ENCODE measurements at places on chromosomes 13 and 19.

- DNase-seq = no peak
Observed at GRCh38 chr19:45539459-45539858, 32.2 kb downstream of the VASP start.

DNA sequence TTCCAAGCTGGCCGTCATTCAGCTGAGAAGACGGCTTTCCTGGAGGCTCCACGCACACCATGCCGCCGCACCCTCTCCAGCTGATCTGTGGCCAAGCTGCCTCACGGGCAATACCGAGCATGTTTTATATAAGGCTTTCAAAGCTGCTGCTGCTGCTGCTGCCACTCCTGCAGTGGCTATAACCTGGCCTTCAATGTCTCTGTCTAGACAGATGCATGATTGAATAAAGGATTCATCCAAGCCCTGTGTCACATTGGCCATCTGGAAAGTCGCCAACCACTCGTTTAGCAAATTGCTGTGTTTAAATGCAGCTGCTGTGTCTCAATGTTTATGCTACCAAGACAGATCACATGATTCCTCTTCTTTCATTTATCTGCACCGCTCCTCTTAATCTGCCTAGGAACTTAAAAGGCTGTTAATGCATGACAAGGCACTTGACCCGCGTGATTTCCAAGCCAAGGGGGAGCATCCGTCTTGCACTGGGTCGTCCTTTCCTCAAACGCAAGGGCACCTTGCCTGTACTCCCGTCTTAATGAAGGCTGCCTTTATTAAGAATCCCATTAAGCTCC lies 114.3 kb downstream of the TEX26 start:
- DNase-seq = peak; percentile 41

DNA sequence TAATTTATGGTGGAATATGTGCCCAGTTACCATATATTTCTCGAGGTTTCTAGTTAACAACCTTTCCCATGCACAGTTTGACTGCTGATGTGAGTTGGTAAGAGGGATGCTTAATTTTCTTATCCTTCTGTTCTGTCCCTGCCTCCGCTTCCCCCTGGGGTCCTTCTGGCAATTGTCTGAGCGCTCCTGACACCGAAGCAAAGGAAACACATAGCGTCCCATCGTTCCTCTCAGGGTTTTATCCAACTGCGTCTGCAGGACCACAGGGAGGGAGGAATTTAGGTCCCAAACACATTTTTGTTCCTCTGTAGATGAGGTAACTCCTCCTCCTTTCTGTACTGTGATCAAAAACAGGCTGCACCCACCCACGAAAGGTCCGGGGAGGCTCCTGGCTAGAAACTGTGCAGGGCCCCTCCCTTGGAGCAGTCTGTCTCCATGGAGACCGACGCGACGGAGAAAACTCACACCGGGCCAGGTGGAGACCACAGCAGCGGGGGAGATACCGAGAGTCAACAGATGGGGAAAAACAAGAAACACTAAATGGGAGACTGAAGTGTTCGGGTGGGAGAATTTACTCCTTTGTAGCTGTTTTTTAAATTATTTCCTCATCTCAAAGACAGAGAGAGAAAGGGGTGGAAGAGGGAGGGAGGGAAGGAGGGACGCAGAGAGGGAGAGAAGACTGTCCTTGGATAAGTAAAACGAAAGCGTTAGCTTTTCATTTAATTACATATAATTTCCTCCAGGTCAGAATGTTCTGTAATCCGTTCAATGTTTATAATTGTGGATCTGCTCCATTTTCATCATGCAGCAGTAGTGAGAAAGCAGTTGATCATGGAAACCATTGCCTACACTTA lies 191.8 kb upstream of the NBEA start:
- no peak for DNase-seq

DNA sequence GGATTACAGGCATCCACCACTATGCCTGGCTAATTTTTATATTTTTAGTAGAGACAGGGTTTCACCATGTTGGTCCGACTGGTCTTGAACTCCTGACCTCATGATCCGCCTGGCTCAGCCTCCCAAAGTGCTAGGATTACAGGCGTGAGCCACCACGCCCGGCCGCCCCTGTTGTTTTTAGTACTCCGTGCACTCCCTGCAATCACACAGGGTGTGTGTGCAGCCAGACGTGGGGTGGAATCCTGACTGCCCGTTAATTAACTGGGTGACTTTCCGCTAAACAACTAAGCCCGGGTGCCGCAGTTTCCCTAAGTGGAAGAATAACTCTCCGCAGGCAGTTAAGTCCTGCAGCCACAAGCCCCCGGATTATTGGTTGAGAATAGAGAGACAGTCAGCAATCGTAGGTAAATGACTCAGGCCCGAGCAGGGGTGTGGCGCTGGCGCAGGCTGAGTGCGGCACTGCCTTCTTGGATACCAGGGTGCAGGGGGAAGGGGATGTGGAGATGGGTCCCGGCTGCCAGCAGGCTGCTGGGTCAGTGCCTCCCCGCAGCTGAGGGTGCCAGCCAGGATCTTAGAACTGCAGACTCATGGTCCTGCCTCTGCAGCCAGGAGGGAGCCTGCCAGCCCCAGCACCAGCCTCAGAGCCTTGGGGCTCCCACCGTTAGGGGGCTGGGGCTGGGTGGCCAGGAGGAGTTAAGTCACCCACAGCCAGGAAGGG lies 6.1 kb upstream of the FXYD3 start:
- peak; percentile 65 for DNase-seq

GRCh38 chr13:52845766-52846566 lies 2.5 kb downstream of the PCDH8 start:
- no peak for DNase-seq

DNA sequence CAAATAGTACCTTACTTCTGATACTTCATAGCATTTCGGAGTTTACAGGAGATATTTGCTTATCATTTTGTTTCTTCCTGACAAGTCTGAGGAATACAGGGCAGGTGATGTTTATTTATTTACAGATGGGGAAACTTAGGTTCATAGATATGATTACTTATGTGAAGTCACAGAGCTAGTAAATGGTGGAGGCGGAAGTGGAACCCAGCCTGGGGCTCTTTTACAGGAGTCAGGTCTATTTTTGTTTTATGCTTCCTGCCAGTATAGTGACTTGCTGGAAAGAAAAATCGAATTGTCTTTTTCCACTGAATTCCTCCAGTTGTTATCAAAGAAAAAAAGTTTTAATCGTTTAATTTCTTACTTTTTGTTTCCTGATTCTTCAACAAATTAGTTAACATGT lies 66.5 kb downstream of the DGKH start:
- no peak for DNase-seq

DNA sequence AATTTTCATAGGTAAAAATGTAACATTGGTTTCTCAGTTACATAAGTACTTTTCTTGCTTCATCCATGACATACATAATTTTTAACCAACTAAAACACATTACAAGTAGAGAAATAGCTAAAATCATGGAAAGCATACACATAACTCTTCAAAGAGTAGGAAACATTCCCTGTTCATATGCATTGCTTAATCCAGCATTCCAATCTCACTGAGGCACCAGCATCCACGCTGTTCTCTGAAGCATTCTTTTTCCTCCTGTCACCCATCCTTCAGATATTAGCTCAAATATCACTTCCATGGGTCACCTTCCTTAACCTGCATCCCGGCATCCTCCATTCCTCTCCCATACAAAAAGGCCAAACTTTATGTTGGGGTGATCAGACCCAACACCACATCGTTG lies 79.1 kb downstream of the ZNF254 start:
- DNase-seq = no peak

DNA sequence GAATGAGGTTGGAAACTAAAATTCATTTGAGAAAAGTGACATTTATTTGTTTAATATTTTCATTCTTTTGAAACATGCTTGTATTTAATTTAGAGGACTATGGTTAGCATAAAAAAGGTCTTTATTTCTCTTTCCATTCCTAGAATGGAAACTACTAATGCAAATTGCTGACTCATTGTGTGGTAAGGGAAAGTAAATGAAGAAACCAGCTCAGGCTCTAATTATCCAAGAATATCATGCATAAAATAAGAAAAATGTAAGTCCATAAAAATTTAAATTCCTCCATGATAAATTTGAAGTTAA lies 777.0 kb upstream of the SLITRK1 start:
- no peak for DNase-seq

DNA sequence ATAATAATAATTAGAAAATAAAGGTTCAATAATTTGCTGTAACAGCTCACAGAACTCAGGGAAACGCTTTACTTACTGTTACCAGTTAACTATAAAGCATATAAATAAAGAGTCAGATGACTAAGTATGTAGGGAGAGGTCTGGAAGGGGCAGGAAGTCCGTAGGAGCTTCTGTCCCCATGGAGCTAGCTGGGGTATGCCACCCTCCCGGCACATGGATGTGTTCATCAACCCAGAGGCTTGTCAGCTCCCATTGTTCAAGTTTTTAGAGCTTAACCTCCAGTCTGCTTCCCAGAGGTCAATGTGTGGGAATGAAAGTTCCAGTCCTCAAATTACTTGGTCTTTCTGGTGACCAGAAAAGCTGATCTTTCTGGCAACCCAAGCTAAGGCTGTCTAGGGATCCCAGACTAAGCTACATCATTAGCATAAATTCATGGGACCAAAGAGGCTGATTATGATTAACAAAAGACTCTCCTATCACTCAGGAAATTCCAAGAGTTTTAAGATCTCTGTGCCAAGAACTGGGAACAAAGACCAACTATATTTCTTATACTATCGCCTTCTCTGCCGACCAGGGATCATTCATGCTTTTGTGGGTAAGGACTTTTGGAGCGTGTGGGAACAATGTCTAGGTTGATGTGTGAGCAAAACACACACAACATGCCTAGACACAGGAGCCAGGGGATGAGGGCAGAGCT lies 31.7 kb upstream of the ZNF507 start:
- DNase-seq = no peak

- no peak for DNase-seq
Observed at GRCh38 chr13:99042521-99043250, 64.8 kb upstream of the DOCK9 start.

- DNase-seq = no peak
Observed at GRCh38 chr13:93304134-93304533, 77.5 kb downstream of the GPC6 start.

DNA sequence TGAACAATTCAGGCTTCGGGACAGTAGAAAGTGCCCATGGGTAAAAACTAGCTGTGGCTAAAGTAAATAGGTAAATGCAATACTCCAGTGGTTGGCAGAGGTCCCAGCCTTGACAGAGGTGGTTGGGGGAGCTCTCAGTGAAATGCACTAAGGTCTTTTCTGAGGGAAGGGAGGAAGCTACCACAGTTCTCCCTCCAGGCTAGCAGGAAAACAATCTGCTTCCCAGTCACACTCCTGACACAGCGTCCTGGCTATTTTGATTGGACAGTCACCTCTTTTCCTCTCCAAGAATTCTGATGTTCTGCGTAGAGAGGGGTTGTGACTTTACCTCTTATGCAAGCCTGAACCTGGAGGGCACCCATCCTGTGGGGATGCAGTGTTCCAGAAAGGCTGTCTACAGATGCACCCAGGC lies 128.7 kb downstream of the CYSLTR2 start:
- no peak for DNase-seq

GRCh38 chr13:43770871-43771270 lies 15.9 kb downstream of the ENOX1 start:
- no peak for DNase-seq

GRCh38 chr13:107642831-107643230 lies 572.5 kb downstream of the LIG4 start:
- DNase-seq = no peak

- no peak for DNase-seq
Observed at GRCh38 chr13:88063741-88064140, 392.6 kb downstream of the SLITRK5 start.

- no peak for DNase-seq
Observed at GRCh38 chr13:40613192-40613818, 53.1 kb downstream of the FOXO1 start.

DNA sequence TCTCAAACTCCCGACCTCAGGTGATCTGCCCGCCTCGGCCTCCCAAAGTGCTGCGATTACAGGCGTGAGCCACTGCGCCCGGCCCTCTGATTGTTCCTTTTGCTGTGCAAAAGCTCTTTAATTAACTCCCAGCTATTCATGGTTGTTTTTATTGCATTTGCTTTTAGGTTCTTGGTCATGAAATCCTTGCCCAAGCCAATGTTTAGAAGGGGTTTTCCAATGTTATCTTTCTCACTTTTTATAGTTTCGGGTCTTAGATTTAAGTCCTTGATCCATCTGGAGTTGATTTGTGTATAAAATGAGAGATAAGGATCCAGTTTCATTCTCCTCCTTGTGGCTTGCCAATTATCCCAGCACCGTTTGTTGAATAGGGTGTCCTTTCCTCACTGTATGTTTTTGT lies 19.2 kb upstream of the GRTP1 start:
- DNase-seq = no peak

DNA sequence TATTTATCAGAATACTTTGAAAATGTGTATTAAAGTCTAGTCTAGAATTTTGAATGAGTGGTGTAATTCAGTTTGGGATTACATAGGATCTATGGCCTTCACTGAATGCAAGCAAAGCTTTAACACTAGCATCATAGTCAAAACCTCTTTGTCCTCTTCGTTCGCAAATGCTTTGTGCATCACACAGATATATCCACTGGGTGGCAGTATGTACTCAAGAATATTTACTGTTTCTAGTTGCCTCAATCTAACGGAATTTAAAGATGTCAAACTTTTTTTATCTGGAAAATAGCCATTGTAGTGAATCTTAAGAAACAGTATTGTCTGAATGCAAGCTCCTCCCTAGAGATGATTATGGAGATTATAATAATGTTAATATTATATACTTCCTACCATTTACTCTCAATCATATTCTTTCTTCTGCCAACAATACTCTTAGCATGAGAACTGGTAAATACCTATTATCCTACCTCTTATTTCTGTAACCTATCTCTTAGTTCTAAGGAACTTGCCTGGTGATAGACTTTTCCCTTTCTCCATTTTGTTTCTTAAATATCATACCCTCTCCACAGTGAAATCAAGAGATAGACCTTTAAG lies 25.8 kb downstream of the LACC1 start:
- no peak for DNase-seq

DNA sequence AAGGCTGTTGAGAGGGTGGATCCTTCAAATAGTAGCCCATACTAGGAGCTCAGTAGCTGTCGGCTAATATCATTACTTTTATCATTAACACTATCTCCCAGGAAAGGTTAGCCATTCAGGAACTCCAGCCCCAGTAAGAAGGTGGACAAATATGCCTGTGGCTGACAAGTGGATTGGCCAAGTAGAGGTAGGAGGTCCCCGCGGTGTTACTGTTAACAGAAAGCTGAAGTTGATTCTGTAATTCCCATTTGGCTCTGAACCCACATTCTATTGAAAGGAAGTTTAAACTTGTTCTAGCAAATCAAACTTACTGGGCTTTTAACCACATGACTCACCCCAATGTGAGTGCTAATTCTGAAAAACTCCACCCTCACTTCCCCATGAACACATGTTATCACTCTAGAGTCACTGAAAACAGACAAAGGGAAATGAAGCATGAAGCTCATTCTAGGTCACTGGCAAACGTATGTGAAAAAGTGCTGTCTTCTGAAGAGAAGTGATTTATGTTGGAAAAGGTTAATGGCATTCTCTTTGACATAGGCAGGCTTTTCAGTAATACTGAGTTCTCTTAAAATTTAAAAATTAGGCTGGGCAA lies 273.5 kb downstream of the FGF14 start:
- peak; percentile 36 for DNase-seq

GRCh38 chr19:8096071-8096470 lies 43.5 kb downstream of the CCL25 start:
- DNase-seq = no peak
